ENCODE measurements at places on chromosomes 4 and X.

- DNase-seq = no peak
Measured at GRCh38 chrX:87525771-87526229, 8.2 kb downstream of the KLHL4 start.

GRCh38 chr4:37803348-37803973, 23.0 kb upstream of the PGM2 start:
- DNase-seq = no peak

- DNase-seq = no peak
Measured at GRCh38 chr4:132709056-132709455, 440.0 kb upstream of the PCDH10 start.

GRCh38 chr4:112519689-112520597, 4.0 kb upstream of the NEUROG2 start:
- no peak for DNase-seq

DNA sequence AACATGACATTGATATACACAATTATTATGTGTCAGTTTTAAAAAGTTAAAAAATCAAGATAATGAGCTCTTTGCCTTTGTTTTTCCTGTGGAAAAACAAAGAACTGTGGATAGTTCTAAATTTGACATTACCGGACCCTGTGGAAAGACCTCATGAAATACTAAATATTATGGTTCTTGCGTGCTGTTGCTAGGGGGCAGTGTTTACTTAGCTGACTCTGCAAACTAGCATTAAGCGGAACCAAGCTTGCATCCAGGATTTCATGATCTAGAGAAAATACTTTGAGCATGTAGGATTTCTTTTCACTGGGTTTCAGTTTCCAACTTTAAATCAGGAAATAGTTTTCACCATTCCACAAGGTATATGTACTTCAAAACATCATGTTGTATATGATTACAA, 33.6 kb downstream of the CLCN4 start:
- DNase-seq = no peak

DNA sequence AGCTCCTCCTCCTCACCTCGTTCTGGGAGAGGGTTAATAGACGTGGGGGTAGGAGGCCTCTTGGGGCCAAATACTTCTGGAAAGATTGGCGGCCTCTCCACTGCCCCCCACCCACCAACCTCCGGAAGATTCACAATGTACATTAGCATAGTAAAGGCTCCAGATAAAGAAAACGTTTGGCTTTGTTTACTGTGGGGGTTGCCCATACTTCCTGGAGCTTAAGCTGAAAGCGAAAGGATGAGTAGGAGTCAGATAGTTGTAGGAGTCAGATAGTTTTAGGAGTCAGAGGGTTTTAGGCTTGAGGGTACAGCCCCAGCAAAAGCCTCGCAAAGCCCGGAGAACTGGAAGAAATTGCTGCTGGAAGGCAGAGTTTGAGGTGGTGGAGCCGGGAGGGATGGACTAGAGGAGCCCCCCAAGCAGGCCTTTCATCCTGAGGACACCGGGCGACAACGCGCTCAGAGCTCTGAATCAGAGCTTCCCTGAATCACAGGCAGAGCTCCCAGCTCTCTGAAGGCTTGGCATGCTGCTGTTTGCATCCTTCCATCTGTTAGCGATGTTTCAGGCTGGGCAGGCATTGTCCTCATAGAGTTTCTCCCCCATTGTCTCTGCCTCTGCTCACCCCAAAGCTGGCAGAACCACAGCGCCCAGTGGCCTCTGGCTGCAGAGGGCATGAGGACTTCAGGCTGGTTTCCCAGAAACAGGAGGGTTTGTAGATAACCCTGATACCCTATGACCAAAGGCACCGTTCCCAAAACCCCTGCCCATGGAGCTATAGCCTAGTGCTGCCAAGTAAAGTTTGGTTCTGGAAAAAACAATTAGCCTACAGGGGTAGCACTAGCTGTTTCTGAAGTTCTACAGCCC, 280.7 kb downstream of the BCOR start:
- DNase-seq = no peak

DNA sequence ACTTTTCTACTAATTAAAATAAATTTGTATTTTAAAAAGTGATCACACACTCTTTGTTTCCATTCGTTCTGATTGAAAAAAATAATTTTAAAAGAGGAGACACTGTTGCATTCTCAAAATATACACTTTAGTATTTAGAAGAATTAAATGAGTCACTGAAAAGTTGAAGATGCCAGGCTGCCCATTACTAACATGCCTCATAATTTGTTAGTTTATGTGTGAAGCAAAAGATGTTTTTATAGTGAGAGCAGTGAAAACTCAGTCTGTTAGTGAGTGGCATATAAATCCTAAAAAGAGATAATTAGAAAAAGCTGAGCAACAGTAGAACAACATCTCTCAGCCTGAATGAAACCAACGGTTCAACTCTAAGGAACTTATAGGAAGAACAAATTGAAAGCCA, 143.4 kb downstream of the CDS1 start:
- no peak for DNase-seq

- DNase-seq = no peak
Measured at GRCh38 chrX:153662266-153662665, 11.3 kb downstream of the PNCK start.

- no peak for DNase-seq
Measured at GRCh38 chr4:149264093-149264733, 551.4 kb downstream of the IQCM start.

- DNase-seq = no peak
Measured at GRCh38 chrX:40494005-40494404, 86.8 kb upstream of the ATP6AP2 start.

GRCh38 chr4:22385611-22386011, 130.3 kb downstream of the ADGRA3 start:
- DNase-seq = no peak

- no peak for DNase-seq
Measured at GRCh38 chr4:57037982-57038604, 59.4 kb downstream of the POLR2B start.

DNA sequence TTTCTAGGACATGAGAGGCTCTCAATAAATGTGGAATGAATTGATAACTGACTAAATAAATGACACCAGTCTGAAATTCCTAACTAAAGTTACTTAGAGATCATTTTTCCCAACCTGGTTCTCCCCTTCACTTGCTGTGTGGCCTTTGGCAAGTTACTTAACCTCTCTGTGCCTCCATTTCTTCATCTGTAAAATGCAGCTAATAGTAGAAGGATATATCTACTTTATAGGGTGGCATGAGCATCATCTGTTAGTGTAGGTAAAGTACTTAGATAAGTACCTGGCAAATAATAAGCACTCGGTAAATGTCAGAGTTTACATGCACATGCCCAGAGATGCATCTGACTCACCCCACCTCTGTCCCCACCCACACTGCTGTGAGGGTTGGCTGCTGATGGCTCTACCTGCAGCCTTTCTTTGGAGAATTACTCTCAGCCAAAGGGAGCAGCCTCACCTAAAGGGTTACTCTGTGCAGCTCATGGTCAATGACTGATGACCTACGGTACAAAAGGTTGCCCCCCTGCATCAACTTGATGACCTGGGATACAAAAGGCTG, 139.3 kb downstream of the CHIC2 start:
- DNase-seq = no peak

DNA sequence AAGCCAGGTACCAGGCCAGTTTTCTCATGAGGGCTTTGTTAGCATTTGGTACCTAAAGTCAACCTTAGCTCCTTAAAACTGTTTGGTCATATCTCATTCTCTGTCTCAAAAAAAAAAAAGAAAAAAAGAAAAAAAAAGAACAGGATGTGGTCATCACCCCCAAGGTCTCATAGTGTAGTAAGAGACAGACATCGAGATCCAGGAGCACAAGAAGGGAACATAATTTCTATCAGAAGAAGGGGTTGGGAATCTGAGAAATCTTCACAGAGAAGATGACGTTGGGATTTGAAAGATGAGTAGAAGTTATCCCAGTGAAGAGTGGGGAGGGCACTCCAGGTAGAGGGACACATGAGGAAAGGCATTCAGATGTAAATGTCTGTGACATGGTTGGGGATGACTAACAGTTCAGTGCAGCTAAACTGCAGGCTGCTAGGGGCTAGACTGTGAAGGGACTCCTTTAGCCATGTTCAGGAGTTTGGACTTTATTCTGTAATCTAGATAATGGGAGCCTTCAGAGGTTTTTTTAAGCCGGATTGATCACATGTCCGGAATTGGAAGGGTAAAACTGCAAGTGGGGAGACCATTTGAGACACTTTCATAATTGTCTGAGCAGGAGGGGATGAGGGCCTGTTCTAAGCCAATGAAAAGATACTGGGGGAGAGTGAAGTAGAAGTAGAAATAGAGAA, 26.9 kb upstream of the GJB1 start:
- no peak for DNase-seq

DNA sequence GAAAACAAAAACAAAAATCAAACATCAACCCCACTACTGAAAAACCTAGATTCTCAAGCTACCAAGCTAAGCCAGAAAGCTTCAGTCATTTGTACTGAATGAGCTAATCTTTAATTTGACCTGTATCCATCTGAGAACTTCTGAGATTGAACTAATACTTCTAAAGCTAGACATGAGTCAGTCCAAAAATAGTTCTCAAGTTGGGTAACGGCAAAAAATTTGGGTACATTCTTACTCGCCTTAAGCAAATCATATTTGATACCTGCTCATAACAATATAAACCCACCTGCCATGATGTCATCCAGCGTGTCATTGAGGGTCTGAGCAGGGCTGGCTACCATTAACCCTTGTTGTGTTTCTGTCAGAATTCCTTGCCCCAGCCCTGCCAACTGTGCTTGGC, 69.7 kb upstream of the COX18 start:
- DNase-seq = no peak

- no peak for DNase-seq
Measured at GRCh38 chr4:186074189-186074588, 5.2 kb downstream of the TLR3 start.

GRCh38 chrX:79079477-79079876, 65.0 kb upstream of the GPR174 start:
- DNase-seq = no peak

GRCh38 chr4:99356992-99357391, 4.4 kb upstream of the ADH1C start:
- no peak for DNase-seq

GRCh38 chrX:10555846-10556245, 64.5 kb downstream of the MID1 start:
- DNase-seq = no peak

DNA sequence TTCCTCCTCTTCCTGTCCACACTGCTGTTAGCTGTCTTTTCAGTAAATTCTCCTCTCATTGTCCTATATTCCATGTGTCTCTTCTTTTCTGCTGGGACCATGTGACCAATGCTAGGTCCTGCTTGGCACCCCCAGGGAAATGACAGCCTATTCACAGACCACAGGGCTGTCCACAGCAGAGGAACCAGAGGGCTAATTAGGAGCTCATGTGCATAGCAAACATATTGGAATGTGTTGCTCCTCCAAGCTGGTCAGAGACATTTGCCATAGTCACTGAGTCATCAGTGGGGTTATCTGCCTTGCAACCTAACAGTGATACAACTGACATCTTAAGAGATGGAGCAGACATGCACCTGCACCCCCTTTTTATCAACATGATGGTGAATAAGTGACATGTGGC, 67.9 kb upstream of the PUDP start:
- DNase-seq = no peak

DNA sequence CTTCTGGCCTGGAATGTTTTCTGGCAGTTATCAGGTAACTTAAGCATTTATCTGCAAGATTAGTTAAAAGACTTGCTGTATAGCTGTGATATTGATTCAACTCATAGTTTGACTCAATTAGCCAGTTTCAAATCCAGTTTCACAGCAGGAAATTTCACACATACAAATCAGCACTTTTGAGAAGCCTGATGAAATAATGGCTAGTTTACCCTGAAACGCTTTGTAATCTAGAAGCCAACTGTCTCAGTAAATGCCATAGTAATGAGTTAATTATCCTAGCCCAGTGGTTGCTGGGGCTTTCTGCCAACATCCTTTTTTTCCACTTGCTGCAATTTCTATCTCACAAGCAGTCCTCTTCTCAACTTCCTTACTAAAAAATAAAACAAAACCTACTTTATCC, 53.1 kb downstream of the ARHGEF38 start:
- no peak for DNase-seq

DNA sequence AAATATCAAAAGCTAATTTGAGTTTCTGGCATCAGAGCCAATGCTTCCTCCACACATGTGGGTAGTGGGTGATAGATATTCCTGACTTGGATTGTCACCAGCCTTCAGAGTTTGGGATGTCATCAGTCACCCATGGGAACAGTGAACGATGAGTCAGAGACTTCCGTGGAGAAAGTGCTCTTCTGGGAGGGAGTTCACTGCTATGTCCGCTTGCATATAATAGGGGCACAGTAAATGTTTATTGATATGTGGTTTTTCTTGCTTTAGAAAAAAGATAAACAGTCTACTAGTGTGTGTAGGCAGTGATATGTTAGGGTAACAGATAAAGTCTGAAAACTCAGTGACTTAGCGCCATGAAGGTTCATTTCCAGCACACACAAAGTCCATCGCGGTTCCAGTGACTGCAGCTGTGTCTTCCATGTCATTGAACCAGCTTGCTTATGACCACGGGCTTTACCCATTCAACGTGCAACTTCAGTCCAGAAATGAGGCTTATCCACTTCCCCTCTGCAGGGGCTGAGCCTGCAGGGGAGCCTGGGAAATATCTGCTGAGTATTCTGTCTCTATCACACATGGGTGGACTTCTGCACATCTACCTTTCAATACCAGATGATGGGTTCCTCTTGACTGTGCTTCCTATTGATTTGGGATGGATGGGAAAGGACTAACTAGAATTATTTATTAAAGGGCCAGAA, 87.7 kb upstream of the WWC2 start:
- no peak for DNase-seq

DNA sequence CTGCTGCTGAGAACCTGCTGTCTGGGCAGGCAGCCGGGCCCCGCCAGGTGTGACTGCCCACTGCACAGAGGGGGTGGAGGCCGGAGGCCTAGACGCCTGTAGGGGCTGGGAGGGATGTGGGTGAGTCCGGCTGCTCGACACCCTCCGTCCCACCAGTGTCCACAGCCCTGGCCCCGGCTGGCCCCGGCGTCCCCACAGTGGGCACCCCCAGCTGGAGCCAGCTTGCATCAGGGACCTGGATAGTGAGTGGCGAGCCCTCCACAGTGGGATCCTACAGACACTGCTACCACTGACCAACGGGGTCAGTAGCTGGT, 34.7 kb upstream of the SPON2 start:
- no peak for DNase-seq

DNA sequence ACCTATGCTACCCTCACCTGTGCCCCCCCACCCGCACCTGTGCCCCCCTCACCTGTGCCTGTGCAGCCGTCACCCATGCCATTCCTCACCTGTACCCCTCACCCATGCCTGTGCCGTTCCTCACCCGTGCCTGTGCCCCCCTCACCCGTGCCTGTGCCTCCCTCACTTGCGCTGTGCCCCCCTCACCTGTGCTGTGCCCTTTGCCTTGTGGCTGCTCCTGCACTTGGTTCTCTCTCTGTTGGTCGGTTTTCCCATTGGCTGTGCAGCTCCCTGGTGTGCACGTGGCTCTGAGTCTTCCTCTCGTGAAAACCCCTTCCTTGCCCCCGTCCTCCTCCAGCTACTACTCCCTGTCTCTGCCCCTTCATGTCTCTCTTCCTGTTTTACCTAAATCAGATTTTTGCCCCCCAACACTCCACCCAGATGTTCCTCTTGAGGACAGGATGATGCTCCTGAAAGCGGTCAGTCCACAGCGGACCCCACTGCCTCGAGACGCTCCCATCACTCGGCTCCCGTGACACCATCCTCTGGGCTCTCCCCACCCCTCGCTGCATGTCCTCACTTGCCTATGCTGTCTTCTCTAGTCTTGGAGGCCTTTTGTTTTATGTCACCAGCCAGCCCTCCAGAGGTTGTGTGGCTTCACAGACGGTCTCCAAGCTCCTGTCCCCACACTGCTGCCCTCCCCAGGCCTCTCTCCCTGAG, 6.8 kb downstream of the MAEA start:
- no peak for DNase-seq

Data from stimulated activated CD8-positive, alpha-beta memory T cell treated with anti-CD3 and anti-CD28 coated beads, Interleukin-12 subunit alpha, Interleukin-12 subunit beta, amount 100 ng/mL, for 4 hours (primary cell).